ENCODE measurements at places on chromosomes 4 and X.
A peak's percentile ranks its signal among the peaks of the same experiment; 100 is the strongest.

DNA sequence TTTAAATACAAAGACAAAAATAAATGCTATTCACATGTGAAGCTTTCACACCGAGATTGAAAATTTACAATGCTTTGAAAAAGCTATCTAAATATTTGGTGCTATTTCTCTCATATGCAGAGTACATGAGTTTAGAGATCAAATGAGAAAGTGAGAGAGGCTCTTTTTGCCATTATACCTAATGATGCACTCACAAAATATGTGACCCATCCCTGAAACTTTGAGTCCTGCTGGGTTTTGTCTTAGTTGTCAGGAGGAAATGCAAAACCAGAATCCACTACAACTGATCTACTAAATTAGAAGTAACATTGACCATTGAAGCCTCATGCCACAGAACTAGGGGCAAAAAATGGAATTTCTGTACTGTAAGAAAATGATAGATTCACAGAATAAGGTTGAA is 251.7 kb downstream of the MAPK10 start:
- DNase-seq = peak; percentile 52

DNA sequence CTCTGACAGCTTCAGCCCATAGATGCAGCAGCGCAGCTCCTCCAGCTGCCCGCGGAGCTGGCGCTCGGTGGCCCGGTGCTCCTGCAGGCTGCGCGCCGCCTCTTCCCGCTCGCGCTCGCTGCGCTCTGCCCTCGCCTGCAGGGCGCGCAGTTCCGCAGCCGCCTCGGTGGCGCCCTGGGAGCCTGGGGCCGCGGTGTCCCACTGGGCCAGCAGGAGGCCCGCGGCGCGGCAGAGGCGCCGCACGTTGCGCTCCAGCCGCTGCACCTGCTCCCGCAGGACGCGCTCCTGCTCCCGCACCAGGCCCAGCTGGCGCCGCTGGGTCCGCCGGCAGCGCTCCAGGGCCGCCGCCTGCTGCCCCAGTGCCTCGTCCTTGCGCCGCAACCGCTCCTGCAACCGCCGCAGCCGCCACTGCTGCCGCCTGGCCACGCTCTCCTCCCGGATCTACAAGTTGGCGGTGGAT is 10.1 kb downstream of the C4orf50 start:
- DNase-seq = no peak

DNA sequence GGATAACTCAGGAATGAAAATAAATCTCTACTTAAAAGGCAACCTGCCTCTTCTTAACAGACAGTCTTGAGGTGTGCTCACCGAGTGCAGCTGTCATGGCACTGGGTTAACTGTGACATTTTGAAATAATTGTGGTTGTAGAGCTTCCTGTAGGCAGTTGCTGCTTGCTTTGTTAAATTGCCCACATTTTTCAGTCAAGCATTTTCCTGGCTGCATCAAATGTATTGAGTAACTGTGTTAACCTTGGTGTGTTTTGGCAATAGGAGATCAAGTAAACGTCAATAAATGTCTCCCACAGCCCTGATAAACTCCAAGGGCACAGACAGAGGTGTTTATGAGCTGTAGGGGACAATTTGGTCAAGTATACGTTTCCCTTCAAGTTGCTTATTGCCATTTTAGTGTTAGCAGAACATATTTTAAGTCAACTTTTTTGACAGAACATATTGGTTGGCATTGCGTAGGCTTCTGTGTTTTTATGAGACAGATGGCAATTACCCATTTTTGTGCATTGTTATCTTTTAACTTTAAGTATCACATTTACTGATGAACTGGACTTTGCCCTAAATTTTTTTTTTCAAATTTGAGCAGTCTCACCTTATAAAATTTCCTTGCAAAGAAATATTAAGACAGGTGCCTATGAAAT is 527.4 kb downstream of the C4orf33 start:
- DNase-seq = no peak

- DNase-seq = no peak
These were observed 15.9 kb downstream of the HMGB2 start for GRCh38 chr4:173318240-173318639.

GRCh38 chrX:105658136-105658535 is 164.2 kb upstream of the NRK start:
- DNase-seq = no peak

- no peak for DNase-seq
These were observed 32.4 kb downstream of the SLC2A9 start for GRCh38 chr4:9988933-9989332.

GRCh38 chrX:24231641-24232179 is 82.2 kb downstream of the SUPT20HL2 start:
- no peak for DNase-seq

- no peak for DNase-seq
These were observed 135.3 kb downstream of the CPZ start for GRCh38 chr4:8727546-8728510.

- no peak for DNase-seq
These were observed 31.3 kb upstream of the GNRHR start for GRCh38 chr4:67785528-67785927.

- DNase-seq = no peak
These were observed 375.6 kb downstream of the FBXW7 start for GRCh38 chr4:152160225-152160800.

DNA sequence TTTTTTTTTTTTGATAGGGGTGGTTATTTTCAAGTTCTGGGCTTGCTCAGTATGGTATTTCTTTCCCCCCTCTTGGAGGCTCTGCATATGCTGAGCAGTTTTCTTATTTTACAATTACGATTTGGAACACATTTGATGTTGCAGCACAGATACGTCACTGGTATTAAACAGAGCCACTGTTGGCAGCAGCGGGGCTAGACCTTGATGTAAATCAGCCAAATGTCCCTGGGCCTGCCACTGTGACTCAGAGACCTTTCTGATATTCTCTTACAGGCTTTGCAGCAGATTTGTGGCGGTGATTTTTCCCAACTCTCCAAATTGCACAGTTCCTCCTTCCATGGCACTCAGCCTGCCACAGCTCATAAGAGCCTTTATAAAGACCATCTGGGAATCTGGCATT is 81.1 kb downstream of the VMA21 start:
- DNase-seq = no peak

DNA sequence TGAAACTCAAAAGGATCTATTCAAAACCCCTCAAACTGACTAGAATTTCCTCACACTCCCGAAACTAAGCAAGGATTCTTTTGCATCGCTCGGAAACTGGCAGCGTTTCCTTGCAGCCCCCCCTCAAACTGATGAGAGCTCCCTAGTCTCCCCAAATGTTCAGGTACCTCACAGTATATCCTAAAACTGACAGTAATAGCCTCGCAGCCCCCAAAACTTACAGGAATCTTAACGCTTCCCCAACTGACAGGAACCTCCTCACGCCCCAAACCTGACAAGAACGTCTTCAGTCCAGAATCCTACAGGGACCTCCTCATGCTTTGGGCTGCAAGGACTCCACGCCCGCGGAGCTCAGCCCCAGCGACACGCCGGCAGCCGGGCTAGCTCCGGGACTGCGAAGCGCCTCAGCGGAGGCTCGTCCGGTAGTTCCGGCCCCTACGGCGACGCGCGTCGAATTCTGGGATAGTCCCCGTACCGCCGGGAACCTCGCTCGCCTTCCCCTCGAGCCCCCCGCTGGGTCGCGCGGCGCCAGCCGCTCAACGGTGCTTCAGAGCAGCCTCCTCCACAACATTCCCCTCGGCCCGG is 640 bp downstream of the PHF8 start:
- peak; percentile 37 for DNase-seq

DNA sequence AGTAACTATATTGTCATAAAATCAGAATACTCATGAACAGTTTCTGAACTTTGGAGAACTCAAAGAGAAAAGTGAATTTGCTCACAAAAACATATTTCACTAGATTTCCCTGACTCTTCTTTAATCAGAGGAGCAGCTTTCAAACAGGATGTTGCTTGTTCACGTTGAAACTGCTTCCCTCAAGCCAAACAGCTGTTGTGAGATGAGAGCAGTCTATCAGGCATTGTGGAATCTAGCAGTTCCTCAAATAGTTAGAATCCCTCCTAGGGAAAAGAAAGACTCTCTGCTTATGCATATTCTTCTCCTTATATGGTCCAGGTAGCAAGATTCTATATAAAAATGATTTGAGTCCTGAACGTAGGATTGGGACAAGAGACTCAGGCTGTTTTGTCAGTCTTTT is 1012.1 kb downstream of the FAM133A start:
- DNase-seq = no peak

DNA sequence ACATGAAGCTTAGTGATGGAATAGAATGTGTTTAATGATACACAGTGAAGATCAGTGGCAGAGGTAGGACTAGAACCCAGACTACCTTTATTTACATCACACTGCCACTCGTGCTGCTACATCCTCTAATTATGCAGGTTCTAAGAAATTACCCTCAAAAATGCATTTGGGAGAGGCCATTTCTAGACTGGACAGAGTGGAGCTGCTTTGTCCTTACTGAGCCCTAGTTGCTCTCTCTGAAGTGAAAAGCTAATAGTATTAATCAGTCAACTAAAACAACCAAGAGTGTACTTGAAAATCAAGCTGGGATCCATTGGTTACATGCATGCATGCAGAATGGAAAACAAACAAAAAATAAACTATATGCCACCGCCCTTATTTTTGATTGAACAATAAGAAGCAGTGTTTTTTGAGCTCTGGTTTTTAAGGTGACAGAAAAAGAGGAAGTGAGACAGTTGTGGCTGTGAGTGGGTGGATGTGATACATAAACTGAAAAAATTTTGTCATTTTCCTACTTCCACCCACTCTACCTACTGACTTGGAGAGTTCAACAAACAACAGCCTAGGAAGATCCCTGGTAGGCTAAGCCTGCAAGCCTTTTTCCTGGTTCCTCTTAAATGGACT is 6.8 kb upstream of the VSIG4 start:
- no peak for DNase-seq

GRCh38 chrX:143853488-143853887 is 30.4 kb upstream of the UBE2NL start:
- DNase-seq = no peak
